DMS79 (cell line): ENCODE measurements at places on chromosomes 6 and 20.

GRCh38 chr6:22251348-22251747 is 45.5 kb downstream of the PRL start:
- DNase-seq: no peak

GRCh38 chr20:47914792-47915191 is 129.5 kb upstream of the SULF2 start:
- no peak for DNase-seq

DNA sequence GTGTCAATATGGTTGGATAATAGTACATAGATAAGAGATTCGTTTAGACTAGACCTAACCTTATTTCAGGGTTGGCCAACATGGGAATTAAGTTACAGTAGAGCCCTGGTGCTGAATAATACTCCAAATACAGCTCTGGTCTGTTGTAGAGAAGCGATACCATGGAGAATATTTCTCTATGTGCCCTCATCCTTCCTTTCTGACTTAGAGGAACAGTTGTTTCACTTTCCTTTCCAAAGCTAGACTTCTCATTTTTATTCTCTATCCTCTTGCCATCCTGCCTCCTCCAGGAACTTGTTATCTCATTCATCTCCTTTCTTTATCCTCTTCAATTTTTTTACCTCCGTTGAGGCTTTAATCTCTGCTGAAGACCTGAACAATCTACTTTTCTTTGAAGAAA is 68.9 kb downstream of the EDN1 start:
- no peak for DNase-seq

DNA sequence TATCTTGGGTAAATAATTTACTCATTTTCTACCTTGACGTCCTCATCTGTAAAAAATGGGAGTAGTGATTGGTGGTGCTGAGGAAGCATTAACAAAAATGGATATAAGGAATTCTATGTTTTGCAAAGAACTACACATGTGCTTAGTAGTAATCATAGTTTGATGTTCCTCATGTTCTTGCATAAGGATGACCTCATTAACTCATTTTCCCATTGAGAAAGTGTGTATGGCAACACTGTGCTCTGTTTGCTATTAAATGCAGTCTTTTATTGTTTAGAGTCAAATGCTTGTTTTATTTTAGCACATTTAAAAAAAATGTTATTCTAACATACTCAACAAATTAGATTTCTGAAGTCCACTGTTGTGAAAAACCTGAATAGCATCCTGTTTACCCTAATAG is 211.2 kb upstream of the RSPO3 start:
- no peak for DNase-seq

DNA sequence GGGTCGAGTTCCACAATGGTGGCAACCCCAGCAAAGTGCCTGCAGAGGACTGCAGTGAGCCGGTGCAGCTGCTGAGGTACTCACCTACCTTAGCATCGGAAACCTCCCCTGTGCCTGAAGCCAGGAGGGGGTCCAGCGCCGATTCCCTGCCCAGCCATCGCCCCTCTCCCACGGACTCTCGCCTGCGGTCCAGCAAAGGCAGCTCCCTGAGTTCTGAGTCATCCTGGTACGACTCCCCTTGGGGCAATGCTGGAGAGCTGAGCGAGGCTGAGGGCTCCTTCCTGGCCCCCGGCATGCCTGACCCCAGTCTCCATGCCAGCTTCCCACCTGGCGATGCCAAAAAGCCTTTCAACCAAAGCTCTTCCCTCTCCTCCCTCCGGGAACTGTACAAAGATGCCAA is 134.1 kb upstream of the CLDN20 start:
- DNase-seq: no peak

GRCh38 chr6:6210994-6211393 is 109.5 kb downstream of the F13A1 start:
- no peak for DNase-seq

GRCh38 chr6:74197310-74197709 is 501.3 kb downstream of the CD109 start:
- no peak for DNase-seq

DNA sequence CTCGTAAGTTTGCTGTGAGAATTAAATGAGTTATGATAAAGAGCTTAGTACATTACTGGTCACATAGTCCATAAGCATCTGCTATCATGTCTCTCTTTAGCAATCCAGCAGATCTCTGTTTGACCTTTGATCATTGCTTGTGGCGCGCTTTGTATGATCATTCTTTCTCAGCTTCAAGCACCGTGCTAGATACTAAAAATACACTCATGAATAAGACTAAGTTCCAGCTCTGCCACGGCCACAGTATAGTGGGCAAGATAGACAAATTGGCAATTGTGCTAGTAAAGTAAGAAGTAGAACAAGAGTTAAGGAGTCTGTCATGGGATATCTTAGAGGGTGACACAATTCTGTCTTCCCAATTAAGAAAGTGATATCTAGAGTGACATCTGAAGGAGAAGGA is 75.2 kb upstream of the ADGRF1 start:
- no peak for DNase-seq

DNA sequence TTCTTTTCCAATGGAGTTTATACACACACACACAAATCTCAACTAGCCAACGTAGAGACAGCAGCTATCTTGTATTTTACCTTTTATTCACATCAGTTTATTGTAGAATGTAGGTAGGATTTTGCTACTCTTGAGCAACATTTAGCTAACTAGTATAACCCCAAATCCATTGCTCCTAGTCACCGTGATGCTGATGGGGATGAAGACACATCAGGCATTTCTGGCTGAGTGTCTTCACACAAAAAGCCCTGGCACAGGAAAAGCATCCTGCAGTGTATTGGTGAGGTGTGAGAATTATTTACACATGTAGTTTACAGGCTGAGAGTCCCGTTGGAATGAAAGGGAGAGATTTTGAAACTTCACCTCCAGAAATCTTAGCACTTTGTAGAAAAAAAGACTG is 65.9 kb upstream of the FBXL4 start:
- no peak for DNase-seq

- no peak for DNase-seq
Observed at GRCh38 chr6:34315780-34316179, 67.0 kb upstream of the SMIM29 start.
